ENCODE measurements at places on chromosomes 16 and 17. TPM values are rescaled to one million over a fixed set of nuclear protein-coding genes. Genes with fewer than 3 reads are reported as not detected.
A peak's percentile ranks its signal among the peaks of the same experiment; 100 is the strongest.

GRCh38 chr16:71293919-71294318 lies 4.7 kb upstream of the CMTR2 start:
- no peak overlapping the region for H3K4me3 ChIP-seq
- no peaks in the 10 kb centered on the region for H3K36me3 ChIP-seq
- no peak for DNase-seq

GRCh38 chr17:62627219-62627903 lies at the start of gene MRC2:
TSS of gene MRC2 (plus strand) at chr17:62627670. CDS start at chr17:62627803, 133 bp downstream.
- H3K27ac ChIP-seq, result peak within 1 kb of the TSS; percentile 77
- DNase-seq, result peak; percentile 61
- H3K36me3 ChIP-seq, result peaks cover 4% of the 10 kb centered on the region
- H3K4me3 ChIP-seq, result peak within 1 kb of the TSS; percentile 89

- no peak for DNase-seq
- no peaks in the 10 kb centered on the region for H3K36me3 ChIP-seq
- no peak overlapping the region for H3K27ac ChIP-seq
- no peak overlapping the region for H3K4me3 ChIP-seq
- no peaks in the 10 kb centered on the region for H3K4me1 ChIP-seq
These were observed 172.6 kb downstream of the CCT6B start for GRCh38 chr17:34788696-34789095.

DNA sequence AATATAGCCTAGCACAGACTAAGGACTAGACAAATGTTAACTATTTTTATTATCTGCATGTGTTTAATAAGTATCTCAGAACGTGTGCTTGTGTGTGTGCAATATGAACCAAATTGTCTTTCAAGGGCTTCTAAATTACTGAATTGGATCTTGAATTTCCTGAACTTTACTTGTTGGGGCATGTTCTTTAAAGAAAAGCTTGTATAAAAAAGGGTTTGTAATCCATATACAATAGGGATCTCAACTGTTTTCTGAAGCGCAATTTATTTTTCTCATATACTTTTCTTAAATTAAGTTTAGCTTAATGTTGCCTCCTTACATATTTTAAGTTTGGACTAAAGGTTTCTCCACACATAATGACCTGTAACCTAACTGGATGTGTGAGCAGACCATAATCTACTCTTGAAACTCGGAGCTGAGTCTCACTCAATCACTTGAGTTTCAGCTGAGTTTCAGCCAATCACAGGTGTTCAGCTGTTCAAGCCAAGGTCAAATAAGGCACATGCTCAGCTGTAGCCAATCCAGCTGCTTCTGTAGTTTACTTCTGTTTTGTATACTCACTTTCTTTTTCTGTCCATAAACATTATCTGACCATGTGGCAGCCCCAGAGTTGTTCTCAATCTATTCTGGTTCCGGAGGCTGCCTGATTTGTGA lies 72.3 kb downstream of the CDK5R1 start:
- peak overlapping the region; percentile 15 for H3K27ac ChIP-seq
- no peaks in the 10 kb centered on the region for H3K36me3 ChIP-seq
- no peak for DNase-seq
- H3K4me3 ChIP-seq, result no peak overlapping the region
- peaks cover 32% of the 10 kb centered on the region for H3K4me1 ChIP-seq
- H3K27me3 ChIP-seq, result no peaks in the 10 kb centered on the region

Gene METRNL
- 19.6 TPM for total RNA-seq

Gene KPNB1
- 736 TPM for total RNA-seq

Gene SLC5A2
- total RNA-seq, result not detected
